ENCODE measurements at places on chromosomes 11 and 22.

- DNase-seq: no peak
Observed at GRCh38 chr11:13857828-13858227, 104.7 kb upstream of the SPON1 start.

- DNase-seq: no peak
Observed at GRCh38 chr11:117931971-117932370, 2.8 kb upstream of the TMPRSS13 start.

GRCh38 chr11:70717936-70718595, 319.7 kb downstream of the CTTN start:
- no peak for DNase-seq

- no peak for DNase-seq
Observed at GRCh38 chr11:101215069-101215468, 85.5 kb upstream of the PGR start.

GRCh38 chr22:23098230-23098705, 27.9 kb downstream of the GNAZ start:
- DNase-seq: no peak

DNA sequence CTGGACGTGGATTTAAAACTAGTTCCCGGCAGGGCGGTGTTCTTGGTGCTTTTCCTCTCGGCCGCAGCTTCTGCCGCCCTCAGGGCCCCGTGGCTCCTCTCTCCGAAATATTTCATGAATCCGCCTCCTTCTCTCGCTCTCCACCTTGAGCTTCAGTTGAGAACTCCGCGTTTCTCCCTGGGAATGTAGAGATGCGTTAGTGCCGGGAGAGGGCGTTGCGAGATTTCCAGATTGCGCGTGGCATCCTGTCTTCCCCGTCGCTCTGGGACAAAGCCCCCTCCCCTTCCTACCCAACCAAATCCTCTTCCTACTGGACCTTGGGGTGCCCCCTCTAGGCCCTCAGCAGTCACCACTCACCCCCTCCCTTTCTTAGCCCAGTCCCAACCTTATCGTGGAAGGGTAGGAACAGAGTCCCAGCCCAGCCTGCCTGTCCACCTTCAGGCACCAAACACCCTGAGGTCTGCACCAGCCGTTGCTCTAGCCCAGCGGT, 15.5 kb upstream of the RAC2 start:
- DNase-seq: no peak

- DNase-seq: no peak
Observed at GRCh38 chr11:82365351-82365750, 368.3 kb downstream of the FAM181B start.

GRCh38 chr11:33214187-33214586, 43.0 kb upstream of the HIPK3 start:
- DNase-seq: no peak

- DNase-seq: no peak
Observed at GRCh38 chr11:47516155-47516554, 36.8 kb downstream of the CELF1 start.

GRCh38 chr22:37326726-37327125, 44.4 kb downstream of the CYTH4 start:
- no peak for DNase-seq

GRCh38 chr11:44729063-44729462, 2.3 kb downstream of the TSPAN18 start:
- DNase-seq: no peak

- no peak for DNase-seq
Observed at GRCh38 chr22:28629420-28630176, 50.0 kb downstream of the TTC28 start.

DNA sequence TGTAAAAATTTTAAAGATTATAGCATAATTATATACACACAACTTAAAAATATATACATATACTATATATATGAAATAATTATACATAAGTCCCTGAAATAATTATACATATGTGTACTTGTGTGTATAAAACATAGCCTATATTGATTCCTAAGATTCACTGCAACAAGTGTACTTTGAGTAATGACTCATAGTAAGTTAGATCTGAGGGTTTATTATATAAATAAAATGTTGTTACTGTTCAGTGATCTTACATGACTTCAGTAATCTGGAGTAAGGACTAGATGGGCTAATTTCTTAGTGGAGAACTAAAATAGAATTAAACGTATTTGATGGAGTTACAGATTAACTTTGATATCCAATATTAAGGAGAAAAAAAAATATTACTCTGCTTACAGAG, 350.5 kb downstream of the CNTN5 start:
- no peak for DNase-seq

- DNase-seq: no peak
Observed at GRCh38 chr11:10514202-10514601, 26.8 kb downstream of the RNF141 start.

GRCh38 chr11:122720107-122720881, 64.8 kb downstream of the UBASH3B start:
- DNase-seq: no peak

- DNase-seq: no peak
Observed at GRCh38 chr11:57772562-57772961, 11.0 kb downstream of the CTNND1 start.
